Head of caudate nucleus (tissue), 42 donors: ENCODE measurements at places on chromosomes 4 and X.
A peak's percentile ranks its signal among the peaks of the same experiment; 100 is the strongest.

GRCh38 chrX:1903236-1903935 lies 288.5 kb downstream of the ASMT start:
- DNase-seq, result no peak

DNA sequence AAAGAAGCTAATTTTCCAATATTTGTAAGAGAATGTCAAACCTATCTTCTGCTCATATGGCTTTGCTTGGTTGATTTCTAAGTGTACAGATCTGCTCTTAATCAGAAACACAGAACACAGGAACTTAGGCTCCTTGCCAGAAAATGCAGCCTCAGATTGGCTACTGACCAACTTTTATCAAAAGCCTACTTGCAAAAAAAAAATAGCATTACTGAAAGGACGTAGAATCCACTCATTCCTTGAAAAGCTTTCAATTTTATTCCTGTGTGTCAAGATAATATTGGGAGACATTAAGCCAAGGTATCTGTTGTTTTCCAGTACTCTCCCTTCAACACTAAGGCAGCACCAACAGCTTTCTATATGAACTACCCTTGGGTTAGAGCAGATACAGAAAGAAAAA lies 127.6 kb upstream of the INTU start:
- DNase-seq, result no peak

GRCh38 chrX:132853040-132853439 lies 105.4 kb downstream of the HS6ST2 start:
- no peak for DNase-seq

GRCh38 chr4:173167758-173168395 lies 734 bp upstream of the GALNT7 start:
- peak; percentile 13 for DNase-seq

- no peak for DNase-seq
Observed at GRCh38 chrX:10239611-10240064, 82.9 kb downstream of the CLCN4 start.

GRCh38 chr4:100118181-100118580 lies 72.1 kb downstream of the DDIT4L start:
- no peak for DNase-seq

DNA sequence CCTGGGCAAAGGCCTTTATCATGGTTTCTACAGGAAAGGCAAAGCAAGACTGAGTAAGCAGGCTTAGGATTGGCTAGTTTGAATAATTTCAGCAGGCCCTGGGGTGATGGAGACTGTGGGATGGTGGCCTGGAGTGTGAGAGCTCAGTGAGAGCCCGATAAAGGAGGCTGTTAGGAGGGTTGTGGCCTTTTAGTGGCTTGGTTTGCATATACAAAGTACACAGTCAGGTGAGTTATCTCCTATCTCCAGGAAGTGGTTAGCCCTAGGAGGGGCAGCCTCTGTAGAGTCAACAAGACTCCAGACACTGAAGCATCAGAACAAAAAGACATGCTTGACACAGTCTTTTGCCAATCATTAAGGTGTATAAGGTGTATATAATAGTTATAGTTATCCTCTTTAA lies 157.2 kb downstream of the CFAP299 start:
- no peak for DNase-seq

GRCh38 chr4:98601708-98602107 lies 56.7 kb downstream of the TSPAN5 start:
- DNase-seq, result no peak

- no peak for DNase-seq
Observed at GRCh38 chrX:154058214-154058997, 38.7 kb upstream of the IRAK1 start.

DNA sequence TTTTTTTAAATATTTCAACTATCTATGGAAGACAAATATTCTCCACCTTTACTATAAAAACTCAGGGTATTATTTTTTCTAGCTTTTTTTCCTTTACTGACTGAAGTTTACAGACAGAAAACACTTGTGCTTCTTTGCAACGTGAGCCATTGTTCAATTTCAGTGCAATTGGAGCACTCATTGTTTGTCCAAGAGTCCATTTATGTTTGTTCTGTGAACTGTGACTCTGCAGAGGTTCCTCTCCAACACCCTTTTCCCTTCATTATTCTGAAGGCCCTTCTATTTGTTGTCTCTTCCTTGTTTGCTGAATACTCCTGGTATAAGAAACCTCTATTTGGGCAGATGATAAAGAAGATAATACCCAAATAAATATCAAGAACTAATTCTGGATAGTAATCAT lies 37.4 kb downstream of the DAPP1 start:
- no peak for DNase-seq

GRCh38 chr4:113893546-113893945 lies 85.9 kb downstream of the ARSJ start:
- DNase-seq, result no peak

GRCh38 chr4:77336411-77337142 lies 179.6 kb downstream of the CCNG2 start:
- no peak for DNase-seq

DNA sequence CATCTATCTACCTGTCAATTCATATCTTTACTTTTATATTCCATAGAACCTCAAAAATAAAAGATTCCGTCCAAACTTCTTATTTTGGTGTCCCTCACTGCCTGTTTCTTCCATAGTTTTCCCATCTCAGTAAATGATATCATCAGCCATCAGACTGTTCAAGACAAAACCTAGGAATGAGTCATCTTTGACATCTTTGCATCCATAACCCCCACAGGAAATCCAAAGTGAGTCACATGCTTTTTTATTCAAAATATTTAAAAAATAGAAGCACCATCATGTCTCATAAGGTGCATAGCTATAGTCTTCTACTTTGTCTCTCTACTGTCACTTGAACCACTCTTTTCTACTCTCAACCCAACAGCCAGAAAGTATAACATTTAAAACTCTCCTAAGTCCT lies 29.9 kb upstream of the CXXC4 start:
- DNase-seq, result no peak

GRCh38 chr4:173530326-173531085 lies 477 bp upstream of the HAND2 start:
- DNase-seq, result no peak

DNA sequence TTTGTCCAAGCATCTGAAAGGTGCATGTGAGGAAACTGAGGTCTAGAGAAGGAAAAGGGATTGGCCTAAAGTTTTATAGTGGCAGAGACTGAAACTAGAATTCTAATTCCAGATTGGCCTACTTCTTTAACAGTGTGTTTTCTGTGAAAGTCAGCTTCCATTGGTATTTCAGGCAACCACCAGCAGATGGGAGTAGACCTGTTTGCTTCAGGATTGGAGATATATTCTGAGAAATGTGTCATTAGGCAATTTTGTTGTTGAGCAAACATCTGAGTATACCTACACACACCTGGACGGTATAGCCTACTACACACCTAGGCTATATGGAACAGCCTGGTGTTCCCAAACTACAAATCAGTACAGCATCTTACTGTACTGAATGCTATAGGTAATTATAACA lies 207.3 kb upstream of the RADX start:
- DNase-seq, result peak; percentile 4

- no peak for DNase-seq
Observed at GRCh38 chr4:41305476-41305875, 48.7 kb downstream of the UCHL1 start.

DNA sequence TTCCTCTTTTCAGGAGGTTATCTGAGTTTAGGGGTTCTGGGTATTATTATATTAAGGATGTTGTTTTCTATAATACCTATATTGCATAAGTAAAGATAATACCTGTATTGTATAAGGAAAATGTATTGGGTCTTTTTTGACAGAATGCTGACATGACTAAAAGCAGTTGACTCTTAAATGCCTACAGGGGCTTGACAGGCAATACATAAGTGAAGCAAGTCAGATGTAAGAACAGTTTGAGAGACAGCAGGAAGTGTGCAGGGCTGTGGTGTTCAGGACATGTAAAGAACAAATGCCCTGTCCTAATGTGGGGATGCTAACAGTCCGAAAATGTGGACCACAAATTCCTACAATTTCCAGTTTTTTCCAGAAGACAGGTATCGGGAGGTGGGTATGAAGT lies 30.2 kb upstream of the NDST3 start:
- no peak for DNase-seq

- DNase-seq, result no peak
Observed at GRCh38 chr4:108531461-108531860, 88.9 kb upstream of the RPL34 start.

DNA sequence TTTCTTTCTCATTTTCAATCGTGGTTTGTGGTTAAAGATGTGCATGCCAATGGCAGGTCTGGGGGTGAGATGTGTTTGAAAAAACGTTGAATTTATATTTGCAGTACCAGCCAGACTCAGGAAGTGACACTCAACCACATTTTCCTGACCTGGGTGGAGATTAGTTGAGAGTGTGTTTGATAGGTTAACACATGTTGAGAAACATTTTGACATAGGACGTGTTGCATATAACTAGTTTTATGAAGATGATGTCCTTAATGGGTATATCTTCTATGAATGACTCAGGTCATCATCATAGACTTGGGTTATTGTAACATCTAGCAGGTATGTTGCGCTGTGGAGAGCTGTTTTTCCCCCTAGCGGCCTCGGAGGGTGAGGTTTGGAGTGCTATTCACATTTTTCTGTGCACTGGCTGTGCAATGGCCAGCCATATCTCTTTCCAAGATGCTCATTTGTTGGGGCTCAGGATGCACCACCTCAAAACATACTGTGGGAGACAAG lies 21.7 kb upstream of the CD38 start:
- DNase-seq, result no peak

GRCh38 chr4:84502955-84503373 lies 3.9 kb upstream of the NKX6-1 start:
- no peak for DNase-seq

DNA sequence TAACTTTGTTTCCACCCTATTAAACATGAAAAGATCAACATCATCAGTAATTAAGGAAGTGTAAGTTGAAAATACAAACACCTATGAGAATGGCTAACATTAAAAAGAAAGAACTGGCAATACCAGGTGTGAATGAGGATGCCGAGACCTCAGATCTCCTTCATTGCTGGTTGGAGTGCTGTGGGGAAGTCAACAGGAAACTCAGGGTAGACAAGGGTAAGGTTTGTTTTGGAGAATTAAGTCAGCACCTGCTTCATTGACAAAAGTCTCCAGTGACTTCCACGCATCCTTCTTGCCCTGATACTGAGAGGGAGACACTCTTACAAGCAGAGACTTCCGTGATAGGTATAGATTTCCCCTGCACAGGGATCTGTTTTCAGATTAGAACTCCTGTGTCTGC lies 106.1 kb downstream of the IRF2 start:
- DNase-seq, result no peak

DNA sequence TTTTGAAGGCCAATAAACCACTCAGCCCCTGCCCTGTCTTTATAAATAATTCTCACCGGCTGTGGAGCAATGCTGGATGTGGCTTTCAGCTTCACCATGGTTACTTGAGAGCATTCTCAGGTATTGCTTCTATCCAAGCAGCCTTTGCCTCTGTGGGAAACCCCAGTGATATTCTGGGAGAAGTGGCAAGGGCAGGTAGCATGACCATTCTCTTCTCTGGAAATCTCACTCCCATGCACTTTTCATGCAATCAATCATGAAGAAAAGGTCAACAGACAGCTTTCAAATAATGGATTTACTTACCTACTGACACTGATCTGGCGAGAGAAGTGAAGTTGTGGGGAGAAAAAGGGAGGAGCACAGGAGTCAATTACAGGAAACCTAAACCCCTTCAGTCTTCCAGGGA lies 49.5 kb downstream of the UNC5C start:
- no peak for DNase-seq

DNA sequence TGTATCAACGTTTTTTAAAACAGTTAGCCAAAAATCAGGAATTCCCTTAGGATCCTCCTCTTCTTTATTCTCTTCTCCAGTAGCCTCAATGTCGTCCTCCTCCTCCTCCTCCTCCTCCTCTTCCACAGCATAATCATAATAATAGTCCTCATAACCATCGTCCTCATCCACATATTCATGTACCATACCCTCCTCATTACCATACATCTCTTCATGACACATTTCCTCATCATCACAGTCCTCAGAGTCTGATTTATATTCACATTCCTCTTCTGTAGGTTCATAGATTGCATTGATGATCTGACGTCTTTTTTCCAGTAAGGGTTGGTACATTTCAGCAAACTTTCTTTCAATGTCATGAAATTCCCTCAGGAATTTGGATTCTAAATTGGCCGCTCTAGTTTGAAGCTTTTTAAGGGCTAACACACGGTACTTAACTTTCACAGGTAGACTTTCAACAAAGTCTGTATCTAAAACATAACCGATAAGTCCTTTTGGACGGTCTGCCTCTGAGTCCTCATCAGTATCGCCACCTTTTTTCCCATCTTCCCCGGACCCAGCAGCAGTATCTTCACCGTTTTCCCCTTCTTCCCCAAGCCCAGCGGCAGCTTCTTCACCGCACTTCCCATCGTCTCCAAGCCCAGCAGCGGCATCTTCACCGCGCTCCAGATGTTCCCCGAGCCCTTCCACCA lies 771 bp downstream of the NAP1L2 start:
- DNase-seq, result no peak

GRCh38 chrX:41922431-41923151 lies 763 bp downstream of the CASK start:
- peak; percentile 39 for DNase-seq

DNA sequence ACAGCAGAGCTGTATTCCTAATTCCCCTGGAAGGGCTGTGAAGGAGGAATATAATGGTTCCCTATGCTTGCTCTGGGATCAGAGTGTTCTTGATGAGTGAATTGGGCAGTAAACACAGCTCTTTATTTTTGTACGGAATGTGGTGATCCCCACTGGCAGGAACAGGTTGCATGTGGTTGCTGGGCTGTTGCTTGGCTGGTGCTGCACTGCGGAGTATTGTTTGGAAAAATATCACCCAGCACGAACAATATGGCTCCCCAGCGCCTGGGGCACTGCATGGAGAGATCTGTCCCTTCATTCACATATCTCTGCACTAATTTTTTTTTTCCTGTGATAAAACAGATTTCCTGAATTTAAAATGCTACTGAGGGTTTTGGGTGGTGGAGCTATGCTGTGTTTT lies 119.7 kb downstream of the MGST2 start:
- DNase-seq, result no peak

DNA sequence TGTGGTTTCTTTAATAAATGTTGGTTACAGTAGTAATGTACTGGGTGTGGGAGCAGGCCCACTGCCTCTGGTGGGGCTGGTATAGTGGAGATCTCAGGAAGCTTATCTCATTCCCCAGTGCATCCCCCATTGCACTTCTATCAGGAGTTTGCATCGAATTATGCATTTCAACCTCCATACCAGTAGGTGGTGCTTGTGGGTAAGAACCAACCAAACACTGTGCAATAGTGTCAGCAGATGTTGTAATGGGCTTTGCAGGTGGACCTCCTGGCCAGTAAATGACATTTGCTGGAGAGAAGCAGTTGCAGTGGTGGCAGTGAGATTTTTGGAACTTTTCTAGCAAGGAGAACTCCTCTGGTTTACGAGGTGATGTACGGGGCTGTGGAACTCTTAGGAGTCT lies 150.6 kb downstream of the POU3F4 start:
- no peak for DNase-seq

- DNase-seq, result peak; percentile 53
Observed at GRCh38 chr4:3192827-3193226, 56.1 kb upstream of the MSANTD1 start.
